ENCODE measurements at places on chromosomes 16 and 17.

GRCh38 chr17:22304667-22305303, 612.5 kb downstream of the KCNJ18 start:
- DNase-seq: no peak

- no peak for DNase-seq
Measured at GRCh38 chr16:75341564-75342307, 90.3 kb upstream of the BCAR1 start.

- no peak for DNase-seq
Measured at GRCh38 chr17:50314456-50315011, 31.4 kb upstream of the XYLT2 start.

DNA sequence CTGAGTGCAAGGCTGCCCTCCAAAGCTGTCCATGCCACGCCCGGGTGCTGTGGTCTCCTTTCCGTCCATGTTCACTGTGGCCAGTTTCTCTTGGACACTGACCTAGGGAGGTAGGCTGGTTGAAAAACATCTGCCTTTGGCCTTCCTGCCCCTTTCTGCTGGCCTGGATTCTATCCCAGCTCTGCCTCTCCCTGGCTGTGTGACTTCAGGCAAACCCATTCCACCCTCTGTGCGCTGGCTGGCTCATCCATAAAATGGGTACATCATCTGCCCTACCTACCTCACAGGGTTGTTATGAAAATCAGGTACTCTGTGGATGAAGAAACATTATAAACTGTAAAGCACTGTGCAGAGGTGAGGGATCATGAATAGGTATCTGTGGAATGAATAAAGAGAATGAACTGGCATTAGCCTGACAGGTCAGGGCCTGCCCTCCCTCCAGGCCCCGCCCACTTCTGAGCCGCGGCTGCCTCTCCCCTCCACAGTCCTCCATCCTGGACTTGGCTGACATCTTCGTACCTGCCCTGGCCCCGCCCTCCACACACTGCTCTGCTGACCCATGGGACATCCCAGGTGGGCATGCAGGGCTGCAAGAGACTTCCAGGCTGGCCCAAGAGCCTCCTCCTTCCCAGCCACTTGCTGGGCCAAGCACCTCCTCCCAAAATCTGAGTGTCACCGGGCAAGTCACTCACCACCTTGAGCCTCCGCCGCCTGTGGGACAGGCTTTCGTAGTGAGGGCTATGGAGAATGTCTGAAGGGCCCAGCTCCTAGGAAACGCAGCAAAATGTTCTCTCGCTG, 7.0 kb upstream of the SPATA20 start:
- no peak for DNase-seq

DNA sequence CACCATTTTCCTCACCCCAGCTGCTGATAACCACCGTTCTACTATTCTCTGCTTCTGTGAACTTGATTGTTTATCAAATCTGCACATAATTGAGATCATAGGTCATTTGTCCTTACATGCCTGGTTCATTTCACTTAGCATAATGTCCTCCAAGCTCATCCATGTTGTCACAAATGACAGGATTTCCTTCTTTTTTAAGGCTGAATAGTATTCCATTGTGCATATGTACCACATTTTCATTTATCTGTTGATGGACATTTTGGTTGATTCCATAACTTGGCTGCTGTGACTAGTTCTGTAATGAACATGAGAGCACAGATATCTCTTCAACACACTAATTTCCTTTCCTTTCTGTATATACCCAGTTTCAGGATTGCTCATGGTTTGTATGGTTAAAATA, 225.3 kb upstream of the TBX2 start:
- no peak for DNase-seq

- no peak for DNase-seq
Measured at GRCh38 chr17:70230850-70231640, 61.7 kb downstream of the KCNJ2 start.
